ENCODE measurements at places on chromosomes 2 and 18. TPM values are rescaled to one million over a fixed set of nuclear protein-coding genes. Genes with fewer than 3 reads are reported as not detected.

DNA sequence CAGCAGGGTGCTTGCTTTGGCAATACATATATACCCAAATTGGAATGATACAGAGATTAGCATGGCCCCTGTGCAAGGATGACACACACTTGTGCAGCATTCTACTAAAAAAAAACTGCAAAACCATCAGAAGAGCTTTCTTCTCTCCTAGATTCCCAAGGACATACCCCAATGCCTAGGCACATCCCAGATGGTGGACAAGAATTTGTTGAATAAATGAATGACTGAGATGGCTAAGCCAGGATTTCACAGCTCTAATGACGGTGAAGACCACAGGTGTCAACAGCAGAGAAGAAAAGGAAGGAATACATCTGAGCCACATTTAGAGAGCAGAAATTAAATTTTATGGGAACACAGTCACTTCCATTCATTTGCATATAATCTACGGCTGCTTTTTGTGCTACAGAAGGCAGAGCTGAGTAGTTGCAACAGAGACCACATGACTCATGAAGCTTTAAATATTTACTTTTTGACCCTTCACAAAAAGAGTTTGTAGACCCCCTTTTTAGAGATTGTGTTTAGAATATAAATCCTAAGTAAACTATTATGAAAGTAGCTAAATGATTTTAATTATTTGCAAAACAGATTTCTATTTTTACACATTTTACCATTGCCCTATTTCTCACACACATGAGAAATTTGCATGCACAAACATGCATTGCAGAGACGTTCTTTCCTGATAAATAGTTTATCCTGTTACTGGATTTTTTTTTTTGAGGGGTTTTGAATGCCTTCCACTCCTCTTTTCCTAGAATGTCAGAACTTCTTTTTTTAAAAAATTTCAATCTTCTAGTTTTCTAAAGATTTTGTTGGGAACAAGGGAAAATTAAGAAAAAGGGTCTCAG, 119.0 kb downstream of the PMAIP1 start:
- DNase-seq = peak; percentile 77

DNA sequence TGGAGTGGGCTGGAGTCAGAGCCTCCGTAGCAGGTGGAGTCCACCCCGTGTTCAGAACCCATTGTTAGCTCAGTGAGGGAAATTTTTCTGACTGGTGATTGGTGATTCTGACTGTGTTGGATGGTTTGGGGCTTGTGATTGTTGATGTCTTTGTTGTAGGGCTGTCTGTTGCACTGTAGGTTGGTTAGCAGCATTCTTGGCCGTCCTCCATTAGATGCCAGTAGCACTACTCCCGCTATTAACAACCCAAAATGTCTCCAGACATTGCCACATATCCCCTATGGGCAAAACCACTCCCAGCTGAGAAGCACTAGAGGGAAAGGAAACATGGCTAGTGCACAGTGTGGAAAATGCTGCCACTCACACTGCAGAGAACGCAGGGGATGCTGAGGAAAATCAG, 51.7 kb downstream of the ARMC9 start:
- DNase-seq = no peak

- no peak for DNase-seq
These were observed 22.3 kb downstream of the ASAP2 start for GRCh38 chr2:9228781-9229469.

Gene ERICH2
- total RNA-seq = not detected

Gene PLGLB1
- not detected for total RNA-seq

Gene PROC
- total RNA-seq = not detected

Gene TOGARAM2
- 0.03 TPM for total RNA-seq
